ENCODE measurements at places on chromosomes 1 and 21.

GRCh38 chr1:85245891-85246290 lies 13.6 kb downstream of the C1orf52 start:
- no peak for DNase-seq

DNA sequence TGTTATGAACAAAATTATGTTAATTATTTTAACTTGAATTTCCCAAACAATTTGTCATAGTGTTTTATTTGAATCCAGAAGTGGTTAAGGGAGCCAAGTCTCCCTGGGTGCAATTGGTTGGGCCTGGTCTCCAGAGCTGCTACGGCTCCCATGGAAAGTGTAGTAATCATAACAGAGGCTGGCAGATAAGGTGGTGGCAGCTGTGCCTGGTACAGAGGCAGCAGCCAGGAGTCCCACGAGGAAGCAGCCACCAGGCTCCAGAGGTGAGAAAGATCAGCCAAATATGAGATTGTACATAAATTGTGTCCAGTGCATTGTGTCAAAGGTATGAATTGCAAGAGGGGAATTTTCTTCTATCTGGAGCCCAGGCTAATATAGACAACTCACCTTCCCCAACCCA lies 368.9 kb upstream of the PTBP2 start:
- DNase-seq, result no peak

GRCh38 chr1:56833088-56833487 lies 13.9 kb upstream of the FYB2 start:
- no peak for DNase-seq

GRCh38 chr1:56531624-56532349 lies 47.6 kb downstream of the PLPP3 start:
- no peak for DNase-seq

- DNase-seq, result no peak
These were observed 2.9 kb downstream of the EPHA8 start for GRCh38 chr1:22566161-22566560.

DNA sequence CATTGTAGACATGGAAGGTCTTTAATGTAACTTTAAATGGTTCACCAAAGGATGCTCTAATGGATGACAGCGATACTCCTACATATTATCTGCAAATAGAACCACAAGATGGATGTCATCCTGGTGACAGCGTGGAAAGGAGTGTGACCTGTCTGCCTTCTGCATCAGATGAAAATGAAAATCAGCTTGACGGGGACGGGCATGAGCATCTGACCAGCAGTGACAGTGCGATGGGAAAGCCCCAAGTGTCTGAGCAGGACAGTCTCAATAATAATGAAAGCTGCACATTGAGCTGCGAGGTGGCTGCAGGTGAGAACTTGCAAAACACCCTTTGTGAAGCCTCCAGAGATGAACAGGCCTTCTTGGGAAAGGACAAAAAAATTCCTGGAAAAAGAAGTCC lies 25.2 kb downstream of the CNST start:
- DNase-seq, result no peak

- no peak for DNase-seq
These were observed 42.4 kb upstream of the KCNA3 start for GRCh38 chr1:110717179-110717578.

GRCh38 chr1:219549215-219549614 lies 63.7 kb downstream of the ZC3H11B start:
- no peak for DNase-seq
